Sigmoid colon (tissue), 7 donors: ENCODE measurements at places on chromosomes 1 and 21. TPM values are rescaled to one million over a fixed set of nuclear protein-coding genes. Genes with fewer than 3 reads are reported as not detected.

- peaks cover 99% of the 10 kb centered on the region for H3K4me1 ChIP-seq
- no peak overlapping the region for H3K4me3 ChIP-seq
- H3K27ac ChIP-seq: peak overlapping the region; percentile 79
- peaks cover 100% of the 10 kb centered on the region for H3K36me3 ChIP-seq
- no peak for DNase-seq
These were observed 56.5 kb downstream of the CD46 start for GRCh38 chr1:207808322-207808705.

DNA sequence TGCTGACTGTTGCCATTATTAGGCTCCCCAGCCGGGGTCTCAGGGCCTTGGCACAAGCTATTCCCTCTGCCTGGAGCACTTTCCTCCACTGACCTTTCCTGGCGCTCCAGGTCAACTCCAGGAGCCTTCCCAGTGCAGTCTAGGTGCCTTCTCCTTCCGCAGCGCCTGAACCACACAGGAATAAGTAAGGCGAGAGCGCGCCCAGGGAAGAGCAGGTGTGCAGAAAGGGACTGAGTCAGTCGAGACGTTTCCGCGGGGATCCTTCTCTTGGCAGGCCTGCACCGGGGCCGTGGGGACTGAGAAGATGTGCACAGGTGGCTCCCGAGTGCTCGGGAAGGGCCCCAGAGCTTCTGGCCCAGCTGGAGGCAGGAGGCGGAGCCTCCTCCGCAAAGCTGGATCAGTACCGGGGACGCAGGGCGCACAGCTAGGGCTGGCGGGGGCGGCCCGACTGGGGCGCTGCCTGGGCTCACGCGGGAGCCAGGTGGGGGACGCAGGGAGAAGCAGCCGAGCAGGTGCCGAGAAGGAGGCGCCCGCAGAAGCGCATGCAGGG, 765 bp upstream of the BMP8A start:
- no peak overlapping the region for H3K27ac ChIP-seq
- H3K4me1 ChIP-seq: peaks cover 17% of the 10 kb centered on the region
- no peak for DNase-seq

GRCh38 chr1:167995038-167995437, 58.2 kb upstream of the MPC2 start:
- H3K4me1 ChIP-seq: peaks cover 2% of the 10 kb centered on the region
- no peaks in the 10 kb centered on the region for H3K27me3 ChIP-seq
- H3K27ac ChIP-seq: no peak overlapping the region
- DNase-seq: no peak
- peaks cover 47% of the 10 kb centered on the region for H3K36me3 ChIP-seq
- H3K4me3 ChIP-seq: no peak overlapping the region

DNA sequence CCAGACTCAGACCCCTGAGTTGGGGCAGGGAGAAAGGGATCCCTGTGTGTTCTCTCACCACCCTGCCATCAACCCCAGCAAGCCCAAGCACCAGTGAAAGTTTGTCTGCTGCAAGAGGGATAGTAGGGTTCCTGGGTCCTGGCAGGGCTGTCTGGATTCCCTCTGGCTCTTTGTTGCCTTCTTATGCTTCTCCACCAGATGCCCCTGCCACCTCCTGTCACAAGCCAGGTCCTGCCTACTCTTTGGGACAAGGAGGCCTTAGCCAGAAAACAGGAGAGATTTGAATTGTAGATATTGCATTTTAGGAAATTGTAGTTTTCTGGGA, 21.7 kb downstream of the UBE2T start:
- no peaks in the 10 kb centered on the region for H3K27me3 ChIP-seq
- no peaks in the 10 kb centered on the region for H3K36me3 ChIP-seq
- no peak for DNase-seq
- H3K27ac ChIP-seq: no peak overlapping the region
- H3K4me1 ChIP-seq: no peaks in the 10 kb centered on the region
- H3K4me3 ChIP-seq: no peak overlapping the region

DNA sequence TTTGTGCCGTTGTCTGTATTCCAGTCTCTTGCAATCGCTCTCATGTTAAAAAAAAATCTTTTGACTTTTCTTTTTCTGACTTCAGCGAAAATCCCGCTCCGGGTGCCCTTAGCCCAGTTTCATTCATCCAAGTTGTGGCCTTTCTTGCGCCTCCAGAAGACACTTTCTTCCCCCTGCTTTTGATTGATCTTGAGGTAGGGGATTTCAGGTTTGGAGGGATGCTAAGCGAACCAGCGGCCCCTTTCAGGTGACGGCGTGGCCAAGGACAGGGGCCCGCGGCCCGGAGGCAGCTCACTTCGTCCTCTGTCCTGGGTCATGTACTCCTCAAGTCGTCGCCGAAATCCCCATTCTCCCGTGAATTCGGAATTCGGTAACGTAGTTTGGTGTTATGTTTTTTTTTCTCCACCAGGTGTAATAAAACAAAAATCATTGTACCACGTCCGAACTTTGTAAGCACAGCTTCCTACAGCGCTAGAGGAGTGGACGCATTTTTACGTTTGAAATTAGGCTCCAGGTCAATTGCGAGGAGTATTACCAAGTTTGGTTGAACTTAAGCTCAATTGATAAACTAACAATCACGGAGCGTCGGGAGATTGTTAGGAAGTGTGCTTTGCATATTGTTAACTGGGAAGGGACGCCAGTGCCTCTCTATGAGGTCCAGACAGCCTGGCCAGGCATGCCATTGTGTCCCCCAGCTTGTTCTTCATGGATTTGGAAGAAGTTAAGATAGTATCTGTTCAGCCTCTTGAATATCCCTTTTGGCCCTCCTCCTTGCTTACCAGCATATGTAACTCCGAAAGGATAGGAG, 1.1 kb downstream of the MRPS6 start:
- peaks cover 52% of the 10 kb centered on the region for H3K4me1 ChIP-seq
- no peaks in the 10 kb centered on the region for H3K36me3 ChIP-seq
- peak overlapping the region; percentile 81 for H3K4me3 ChIP-seq
- DNase-seq: no peak

GRCh38 chr21:37072988-37073416, at the start of the genes PIGP and TTC3:
TSS of gene PIGP (minus strand) at chr21:37073071. CDS start at chr21:37072515, 556 bp downstream.
TSS of gene TTC3 (plus strand) at chr21:37073254. CDS start at chr21:37087258, 14,004 bp downstream.
- H3K27ac ChIP-seq: peak within 1 kb of the TSS; percentile 99
- peak within 1 kb of the TSS; percentile 89 for H3K4me3 ChIP-seq
- H3K4me1 ChIP-seq: peaks cover 36% of the 10 kb centered on the region

GRCh38 chr1:6181347-6181770, 1.2 kb upstream of the CHD5 start:
- H3K4me1 ChIP-seq: peaks cover 37% of the 10 kb centered on the region
- H3K27ac ChIP-seq: peak overlapping the region; percentile 69
- no peak overlapping the region for H3K4me3 ChIP-seq

GRCh38 chr1:54884768-54885167, 2.2 kb downstream of the DHCR24 start:
- H3K36me3 ChIP-seq: no peaks in the 10 kb centered on the region
- no peaks in the 10 kb centered on the region for H3K27me3 ChIP-seq
- no peak overlapping the region for H3K27ac ChIP-seq
- no peak overlapping the region for H3K4me3 ChIP-seq
- DNase-seq: no peak
- H3K4me1 ChIP-seq: no peaks in the 10 kb centered on the region

Gene MIXL1
- not detected for polyA plus RNA-seq

- no peak overlapping the region for H3K4me3 ChIP-seq
- no peak overlapping the region for H3K27ac ChIP-seq
- no peak for DNase-seq
These were observed 41.4 kb upstream of the SELENON start for GRCh38 chr1:25758466-25759070.

DNA sequence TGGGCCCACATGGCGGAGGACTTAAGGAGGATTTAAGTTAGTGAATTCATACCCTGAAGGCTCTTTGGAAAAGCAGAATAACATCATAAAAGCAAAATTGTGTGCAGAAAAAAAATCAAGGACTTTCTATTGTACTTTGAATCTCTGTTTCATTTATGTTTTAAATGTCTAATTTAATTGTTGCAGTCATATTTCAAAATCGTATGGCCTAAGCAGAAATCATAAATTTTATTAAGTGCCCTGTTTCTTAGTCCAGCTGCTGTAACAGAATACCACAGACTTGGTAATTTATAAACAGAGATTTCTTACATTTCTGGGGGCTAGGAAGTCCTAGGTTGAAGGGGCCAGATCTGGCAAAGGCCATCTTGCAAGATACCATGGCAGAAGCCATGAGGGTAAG, 555.6 kb downstream of the LTN1 start:
- H3K27ac ChIP-seq: no peak overlapping the region
- H3K27me3 ChIP-seq: no peaks in the 10 kb centered on the region
- H3K4me3 ChIP-seq: no peak overlapping the region
- H3K36me3 ChIP-seq: no peaks in the 10 kb centered on the region

Gene OR2AK2
- not detected for polyA plus RNA-seq

Gene AMPD2
- 31.3 TPM for polyA plus RNA-seq

Gene ENSA
- polyA plus RNA-seq: 217 TPM

Gene C1QB
- 145 TPM for polyA plus RNA-seq

DNA sequence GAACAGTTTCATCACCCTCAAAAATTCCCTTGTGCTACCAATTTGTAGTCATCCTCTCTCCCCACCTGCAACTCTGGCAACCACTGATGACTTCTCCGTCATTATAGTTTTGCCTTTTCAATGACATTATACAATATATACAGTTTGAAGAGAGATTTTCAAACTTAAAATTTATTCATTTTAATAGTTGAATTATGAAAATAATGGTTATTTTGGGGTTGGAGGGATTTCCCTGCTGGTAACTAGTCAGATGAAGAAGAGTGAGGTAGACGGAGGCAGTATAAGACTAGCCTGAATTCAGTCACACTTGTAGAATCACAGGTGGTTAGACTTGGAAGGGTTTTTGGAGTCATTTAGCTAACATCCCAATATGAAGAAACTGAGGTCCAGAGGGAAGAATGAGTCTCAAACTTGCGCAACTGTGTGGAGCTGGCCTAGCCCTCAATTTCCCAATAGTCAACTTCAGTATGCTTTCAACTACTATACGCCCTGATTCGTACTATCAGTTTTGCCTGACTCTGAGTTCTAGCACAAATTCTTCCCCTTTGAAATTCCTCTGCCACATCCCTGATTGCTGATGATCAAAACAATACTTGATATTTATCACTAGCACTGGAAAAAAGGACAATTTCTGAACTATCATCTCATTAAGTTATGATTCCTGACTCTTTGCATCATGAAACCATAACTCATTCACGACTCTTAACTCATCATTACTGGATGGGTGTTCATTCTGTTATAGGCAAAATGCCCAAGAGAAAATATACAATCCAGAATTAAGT, 54.2 kb downstream of the VANGL2 start:
- no peak for DNase-seq
- H3K36me3 ChIP-seq: no peaks in the 10 kb centered on the region
- H3K27me3 ChIP-seq: no peaks in the 10 kb centered on the region
- no peaks in the 10 kb centered on the region for H3K4me1 ChIP-seq
- H3K27ac ChIP-seq: no peak overlapping the region

DNA sequence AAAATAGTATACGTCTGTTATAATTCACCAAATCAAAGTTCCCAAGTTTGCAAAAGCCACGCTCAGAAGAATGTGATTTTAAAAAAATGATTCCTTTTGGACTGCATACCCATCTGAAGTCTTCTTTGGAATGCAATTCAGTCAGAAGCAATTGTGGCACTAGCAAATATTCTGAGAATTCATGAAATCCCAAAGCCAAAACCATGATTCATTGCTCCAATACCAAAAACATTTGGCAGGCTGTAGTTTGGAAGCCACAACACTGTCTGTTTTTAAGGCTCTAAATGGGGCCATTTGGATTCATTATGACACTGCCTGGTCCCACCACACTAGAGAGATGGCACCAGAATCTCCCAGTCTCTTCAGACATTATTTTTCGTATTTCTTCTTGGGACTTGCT, 21.8 kb upstream of the LRRC53 start:
- DNase-seq: no peak
- no peaks in the 10 kb centered on the region for H3K36me3 ChIP-seq
- no peak overlapping the region for H3K4me3 ChIP-seq
- H3K27ac ChIP-seq: no peak overlapping the region
- H3K4me1 ChIP-seq: no peaks in the 10 kb centered on the region

Gene BMP8B
- polyA plus RNA-seq: 4.6 TPM

Gene ASTN1
- not detected for polyA plus RNA-seq
